ENCODE measurements at places on chromosomes 1 and 21. TPM values are rescaled to one million over a fixed set of nuclear protein-coding genes. Genes with fewer than 3 reads are reported as not detected.

GRCh38 chr1:182255494-182255893, 136.1 kb downstream of the GLUL start:
- DNase-seq, result no peak

DNA sequence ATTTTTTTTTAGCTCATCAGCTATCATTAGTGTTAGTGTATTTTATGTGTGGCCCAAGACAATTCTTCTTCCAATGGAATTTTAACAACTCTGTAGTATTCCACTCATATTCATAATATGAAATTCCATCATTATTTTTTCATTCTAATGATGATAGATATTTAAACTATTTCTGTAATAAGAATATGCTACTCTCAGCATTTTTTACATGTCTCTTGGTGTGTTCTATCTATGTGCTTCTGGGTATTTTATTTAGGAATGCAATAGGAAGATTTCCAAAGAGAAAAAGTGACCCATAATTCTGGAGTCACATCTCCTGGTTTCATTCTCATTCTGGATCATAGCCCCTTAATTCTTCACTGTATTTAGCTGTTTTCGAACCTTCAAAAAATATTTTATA, 109.5 kb downstream of the LRRC53 start:
- DNase-seq, result no peak

- DNase-seq, result no peak
Observed at GRCh38 chr1:234231061-234231892, 142.0 kb upstream of the COA6 start.

GRCh38 chr1:222522105-222522915, 25.6 kb downstream of the HHIPL2 start:
- DNase-seq, result no peak

Gene TNFRSF4
- total RNA-seq, result 0.37 TPM

Measured in ovary (tissue), 10 donors.